ENCODE measurements at places on chromosomes 3 and 15.

- no peak for DNase-seq
Observed at GRCh38 chr15:95559875-95560394, 770.6 kb upstream of the NR2F2 start.

DNA sequence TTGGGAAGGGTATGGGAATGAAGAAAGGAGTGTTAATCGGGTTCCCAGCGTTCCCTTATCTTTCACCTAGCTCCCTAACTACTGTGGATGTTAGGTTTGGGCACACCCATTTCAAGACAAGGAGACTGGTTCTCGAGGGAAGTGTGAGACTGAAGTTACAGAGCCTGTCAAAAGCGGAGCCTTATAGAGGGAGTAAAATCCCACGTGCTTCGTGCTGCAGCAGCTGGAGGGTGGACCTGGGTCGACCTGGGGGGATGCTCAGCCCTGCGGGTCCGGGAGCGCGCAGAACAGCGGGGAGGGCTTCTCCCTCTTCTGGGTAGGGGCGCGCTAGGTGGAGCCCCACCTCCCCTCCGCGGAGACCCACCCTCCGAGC, 314 bp upstream of the TMED3 start:
- DNase-seq, result no peak

DNA sequence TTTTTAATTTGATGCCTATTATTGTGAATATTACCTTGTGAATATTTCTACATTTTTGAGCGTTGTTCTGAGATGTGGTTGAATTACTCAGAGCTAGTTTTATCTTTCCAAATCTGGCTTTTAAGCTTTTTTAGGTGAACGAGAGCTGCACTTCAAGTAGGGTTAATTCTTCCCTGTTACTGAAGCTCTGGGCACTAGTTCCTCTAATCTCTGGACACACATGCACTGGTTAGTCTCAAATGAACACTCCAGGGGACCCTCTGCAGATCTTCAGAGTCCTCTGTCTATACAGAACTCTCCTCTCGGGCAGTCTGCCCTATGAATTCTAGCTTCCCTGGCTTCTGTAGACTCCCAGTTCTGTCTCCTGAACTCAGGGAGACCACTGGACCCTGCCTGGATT, 237.5 kb upstream of the TBC1D5 start:
- DNase-seq, result no peak

- no peak for DNase-seq
Observed at GRCh38 chr3:131147534-131147933, 120.9 kb downstream of the NEK11 start.

- DNase-seq, result no peak
Observed at GRCh38 chr15:101391431-101391830, 96.4 kb upstream of the SNRPA1 start.

DNA sequence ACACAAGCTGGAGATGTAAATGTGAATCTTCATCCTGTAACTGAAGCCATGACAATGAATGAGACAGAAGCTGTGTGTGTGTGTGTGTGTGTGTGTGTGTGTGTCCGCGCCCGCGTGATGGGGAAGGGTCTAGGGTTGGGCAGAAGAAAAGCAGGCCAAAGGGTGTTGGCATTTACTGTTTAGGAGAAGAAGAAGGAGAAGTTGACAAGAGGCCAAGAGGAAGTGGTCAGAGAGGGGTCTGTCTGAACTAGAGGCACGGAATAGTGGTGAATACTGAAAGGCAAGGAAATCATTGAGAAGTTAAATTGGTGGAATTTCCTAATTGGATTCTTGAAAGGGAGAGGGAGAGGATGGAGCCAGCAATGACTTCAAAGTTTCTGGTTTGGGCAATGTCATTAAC, 5.6 kb upstream of the NCEH1 start:
- no peak for DNase-seq

DNA sequence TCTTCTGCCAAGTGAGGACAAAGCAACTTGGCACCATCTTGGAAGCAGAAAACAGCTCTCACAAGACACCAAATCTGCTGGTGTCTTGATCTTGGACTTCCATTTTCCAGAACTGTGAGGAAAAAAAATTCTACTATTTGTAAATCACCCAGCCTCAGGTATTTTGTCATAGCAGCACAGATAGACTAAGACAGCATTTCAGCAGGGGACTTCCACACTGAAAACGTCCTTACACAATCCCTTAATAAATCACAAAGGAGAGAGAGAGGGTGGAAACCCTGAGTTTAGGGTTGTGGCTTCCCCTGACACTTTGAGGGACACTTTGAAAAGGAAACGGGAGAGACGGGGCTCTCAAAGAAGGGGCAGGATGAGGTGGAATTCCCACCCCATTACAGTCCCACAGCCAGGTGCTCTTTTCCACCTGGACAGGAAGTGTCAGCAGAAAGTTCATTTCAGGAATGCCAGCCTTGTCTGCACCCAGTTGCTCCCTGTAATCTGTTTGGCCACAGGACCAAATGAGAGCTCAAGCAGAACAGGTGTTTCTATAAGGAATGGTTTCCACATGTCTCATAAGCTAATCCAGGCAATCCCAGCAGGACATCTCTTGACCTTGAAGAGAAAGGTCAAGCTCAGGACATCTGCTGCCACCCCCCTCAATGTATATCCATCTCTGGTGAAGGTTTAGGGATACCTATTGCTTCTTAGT, 51.3 kb downstream of the MYLK start:
- no peak for DNase-seq

DNA sequence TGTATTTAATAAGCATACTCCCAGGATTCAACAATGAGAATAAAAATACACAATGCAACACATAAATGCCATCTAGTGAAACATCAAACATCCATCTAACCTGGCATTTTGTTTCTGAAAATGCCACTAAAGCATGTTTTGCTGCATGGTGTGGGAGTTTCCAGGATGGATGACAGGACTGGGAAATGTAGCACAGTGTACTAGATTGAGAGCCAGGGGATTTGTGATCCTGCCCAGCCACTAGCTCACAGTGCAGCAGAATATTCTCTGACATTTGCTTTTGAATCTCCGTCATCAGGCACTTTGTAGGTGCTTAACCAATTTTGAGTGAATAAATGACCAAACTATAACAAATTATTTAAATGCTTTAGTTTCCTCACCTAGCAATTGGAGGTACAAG, 404.8 kb downstream of the GAP43 start:
- DNase-seq, result no peak

- DNase-seq, result no peak
Observed at GRCh38 chr3:123656691-123657090, 71.8 kb upstream of the HACD2 start.

- no peak for DNase-seq
Observed at GRCh38 chr15:47987461-47987860, 133.3 kb upstream of the SLC24A5 start.

DNA sequence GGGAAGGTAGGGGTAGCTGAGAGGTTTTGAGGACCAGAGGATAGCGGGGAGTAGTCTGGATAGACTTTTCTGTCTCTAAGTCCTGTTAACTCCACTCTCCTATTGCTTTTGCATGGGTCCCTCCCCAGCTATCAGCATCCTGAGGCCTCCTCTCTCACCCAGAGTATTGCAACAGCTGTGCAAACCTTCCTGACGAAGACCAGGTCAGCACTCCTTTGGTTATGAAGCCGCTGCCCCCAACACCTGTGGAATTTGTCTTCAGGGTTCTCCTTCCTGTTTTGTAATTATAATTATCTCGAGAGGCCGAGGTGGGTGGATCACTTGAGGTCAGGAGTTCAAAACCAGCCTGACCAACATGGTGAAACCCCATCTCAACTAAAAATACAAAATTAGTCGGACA, 24.8 kb downstream of the TYRO3 start:
- DNase-seq, result no peak

GRCh38 chr15:73602992-73603391, 30.2 kb downstream of the NPTN start:
- DNase-seq, result no peak

DNA sequence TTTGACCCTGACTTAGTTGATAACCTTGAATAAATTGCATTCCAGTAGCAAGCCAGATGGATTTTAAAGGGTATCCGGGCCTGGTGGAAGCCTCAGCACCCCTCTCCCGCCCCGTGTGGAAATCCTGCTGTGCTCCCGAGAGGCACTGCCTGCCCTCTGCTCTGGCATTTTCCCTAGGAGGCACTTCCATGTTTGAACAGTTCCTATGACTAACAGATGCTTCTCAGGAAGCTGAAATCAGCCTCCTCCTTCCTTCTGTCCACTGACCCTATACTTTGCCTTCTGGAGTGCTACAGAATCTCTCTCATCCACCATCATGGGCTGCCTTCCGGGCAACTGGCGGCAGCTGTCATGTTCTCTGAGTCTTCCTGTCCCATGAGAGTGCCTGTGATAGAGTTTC, 90.8 kb downstream of the GABRG3 start:
- no peak for DNase-seq

DNA sequence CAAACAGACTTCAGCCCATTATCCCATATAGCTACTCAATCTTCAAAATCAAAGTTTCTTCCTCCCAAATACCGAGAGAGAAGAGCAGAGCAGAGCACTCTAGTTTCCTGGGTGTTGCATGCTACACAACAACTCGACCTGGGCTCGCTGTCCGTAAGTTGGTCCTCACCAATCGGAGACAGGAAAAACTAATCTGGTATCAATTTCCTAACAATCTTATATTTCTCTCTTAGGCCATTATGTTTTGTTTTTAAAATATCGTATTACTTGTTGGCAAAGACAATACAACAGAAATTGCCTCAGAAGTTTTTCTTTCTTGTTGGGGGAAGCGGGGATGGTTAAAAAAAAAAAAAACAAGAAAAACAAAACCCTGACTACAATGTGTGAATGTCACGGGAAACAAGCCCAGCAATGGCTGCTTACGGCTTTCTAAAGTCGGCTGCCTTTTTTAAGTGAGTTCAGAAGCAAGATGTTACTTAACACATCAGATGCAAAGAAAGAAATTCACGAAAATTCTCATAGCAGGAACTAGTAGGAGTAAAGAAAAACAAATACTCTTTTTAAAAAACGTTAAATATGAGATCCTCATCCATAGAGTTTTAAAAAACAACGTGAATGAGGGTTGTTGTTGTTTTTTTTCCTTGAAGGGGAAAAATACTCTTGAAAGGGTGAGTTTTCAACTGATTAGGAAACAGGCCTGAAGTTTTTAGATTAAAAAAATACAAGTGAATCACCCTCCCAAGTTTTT, 1.9 kb downstream of the VGLL4 start:
- no peak for DNase-seq

GRCh38 chr3:30694148-30694547, 87.7 kb downstream of the TGFBR2 start:
- no peak for DNase-seq

- no peak for DNase-seq
Observed at GRCh38 chr3:26657348-26657976, 34.9 kb downstream of the LRRC3B start.

DNA sequence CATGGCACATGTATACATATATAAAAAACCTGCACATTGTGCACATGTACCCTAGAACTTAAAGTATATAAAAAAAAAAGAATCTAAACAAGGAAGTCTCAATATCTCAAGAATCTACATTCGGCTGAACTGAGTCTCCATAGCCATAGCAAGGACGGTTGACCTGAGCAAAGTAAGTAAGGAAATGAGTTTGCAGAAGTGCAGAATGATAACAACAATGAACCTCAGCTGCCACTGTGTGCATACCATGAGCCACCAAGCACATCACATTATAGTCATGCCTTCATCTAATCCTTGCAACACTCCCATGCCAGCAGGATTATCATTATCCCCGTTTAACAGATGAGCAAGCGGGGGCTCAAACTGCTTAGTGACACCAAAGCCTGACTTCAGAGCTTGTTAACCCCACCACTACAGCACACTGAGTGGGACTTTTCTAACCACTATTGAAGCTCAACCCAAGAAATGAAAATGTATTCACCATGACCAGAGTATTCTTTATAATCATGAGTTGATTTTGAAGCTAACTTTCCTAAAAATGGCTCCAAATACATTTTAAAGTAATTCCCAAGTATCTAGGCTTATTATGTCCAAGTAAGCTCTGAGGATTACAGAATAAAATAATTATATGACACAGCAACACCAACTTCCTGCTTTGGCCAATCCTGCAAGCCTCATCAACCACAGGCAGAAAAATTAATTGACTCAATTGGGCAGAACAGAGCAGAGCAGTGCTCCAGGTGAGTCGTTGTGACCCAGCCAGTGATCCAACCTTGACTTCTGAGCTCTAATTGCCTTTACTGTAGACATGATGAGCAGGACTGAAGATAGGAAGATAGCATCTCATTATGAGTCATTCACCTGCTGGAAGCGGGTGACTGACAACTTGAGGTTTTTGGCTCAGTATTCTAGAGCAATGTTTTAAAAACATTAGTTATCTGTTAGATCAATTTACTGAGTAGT, 47.3 kb upstream of the IL12A start:
- no peak for DNase-seq

DNA sequence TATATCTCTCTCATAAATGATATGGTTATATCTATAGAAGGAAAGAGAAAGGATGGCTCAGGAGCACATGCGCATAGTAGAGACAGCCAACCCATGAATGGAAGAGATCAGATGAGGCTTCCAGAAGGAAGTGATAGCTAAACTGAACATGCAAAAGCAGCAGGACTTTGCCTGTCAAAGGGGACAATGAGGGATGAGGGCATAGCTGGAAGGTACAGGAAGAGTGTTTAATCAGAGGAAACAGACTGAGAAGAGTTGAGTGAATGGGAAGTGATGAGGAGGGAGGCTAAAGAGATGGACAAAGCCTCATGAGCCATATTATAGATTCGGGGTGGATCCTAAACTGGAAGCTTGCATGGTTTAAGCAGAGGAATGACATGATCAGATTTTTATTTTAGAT, 26.5 kb upstream of the VEPH1 start:
- DNase-seq, result no peak

DNA sequence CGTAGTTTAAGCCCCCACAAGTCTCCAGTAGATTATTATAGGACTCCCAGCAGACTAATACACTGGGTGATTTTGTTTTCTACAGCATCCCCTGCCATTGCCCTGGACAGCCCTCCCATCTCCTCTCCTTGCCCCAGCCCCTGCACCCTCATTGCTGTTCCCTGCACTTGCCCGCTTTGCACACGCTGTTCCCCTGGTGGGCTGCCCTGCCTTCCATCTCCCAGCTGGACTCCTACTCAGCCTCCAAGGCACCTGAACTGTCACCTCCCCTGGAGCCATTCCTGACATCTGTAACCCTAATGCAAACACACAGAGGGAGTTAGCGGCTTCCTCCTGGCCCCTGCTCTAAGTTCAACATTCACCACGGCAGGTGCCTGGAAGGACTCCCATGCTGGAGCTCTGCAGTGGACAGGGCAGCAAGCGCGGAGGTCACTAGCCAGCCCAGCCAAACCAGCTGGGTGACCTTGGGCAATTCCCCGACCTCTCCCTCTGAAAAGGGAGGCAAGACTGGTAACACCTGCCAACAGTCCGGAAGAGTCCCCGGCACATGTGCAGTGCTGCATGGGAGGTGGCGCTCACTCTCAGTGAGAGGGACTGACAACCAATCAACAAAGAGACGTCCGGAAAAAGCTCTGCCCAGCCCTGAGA, 38.8 kb upstream of the IQSEC1 start:
- DNase-seq, result no peak

DNA sequence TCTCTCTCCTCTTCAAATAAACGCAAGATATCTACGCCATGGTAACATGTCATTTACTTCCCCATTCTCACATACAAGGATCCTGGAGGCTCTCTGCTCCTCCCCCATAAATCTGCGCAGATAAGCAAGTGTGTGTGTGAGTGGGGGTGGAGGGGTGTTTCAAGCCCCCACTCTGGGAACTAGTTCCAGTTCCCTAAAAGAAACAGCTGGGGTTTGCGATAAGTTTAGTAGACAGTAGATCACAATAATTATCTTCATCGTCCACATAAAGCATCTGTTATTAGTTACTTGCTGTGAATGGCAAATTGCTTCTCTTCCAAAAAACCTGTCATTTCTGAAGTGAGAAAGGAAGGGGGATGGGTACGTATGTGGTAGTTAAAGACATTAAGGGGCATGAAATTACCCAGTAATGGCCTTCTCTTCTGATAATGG, 79.8 kb downstream of the RBPMS2 start:
- DNase-seq, result no peak

Measured in stimulated activated CD8-positive, alpha-beta memory T cell treated with anti-CD3 and anti-CD28 coated beads, Interleukin-7, amount 100 ng/mL, for 1 hour (primary cell).